ENCODE measurements at places on chromosomes 16 and 17.

DNA sequence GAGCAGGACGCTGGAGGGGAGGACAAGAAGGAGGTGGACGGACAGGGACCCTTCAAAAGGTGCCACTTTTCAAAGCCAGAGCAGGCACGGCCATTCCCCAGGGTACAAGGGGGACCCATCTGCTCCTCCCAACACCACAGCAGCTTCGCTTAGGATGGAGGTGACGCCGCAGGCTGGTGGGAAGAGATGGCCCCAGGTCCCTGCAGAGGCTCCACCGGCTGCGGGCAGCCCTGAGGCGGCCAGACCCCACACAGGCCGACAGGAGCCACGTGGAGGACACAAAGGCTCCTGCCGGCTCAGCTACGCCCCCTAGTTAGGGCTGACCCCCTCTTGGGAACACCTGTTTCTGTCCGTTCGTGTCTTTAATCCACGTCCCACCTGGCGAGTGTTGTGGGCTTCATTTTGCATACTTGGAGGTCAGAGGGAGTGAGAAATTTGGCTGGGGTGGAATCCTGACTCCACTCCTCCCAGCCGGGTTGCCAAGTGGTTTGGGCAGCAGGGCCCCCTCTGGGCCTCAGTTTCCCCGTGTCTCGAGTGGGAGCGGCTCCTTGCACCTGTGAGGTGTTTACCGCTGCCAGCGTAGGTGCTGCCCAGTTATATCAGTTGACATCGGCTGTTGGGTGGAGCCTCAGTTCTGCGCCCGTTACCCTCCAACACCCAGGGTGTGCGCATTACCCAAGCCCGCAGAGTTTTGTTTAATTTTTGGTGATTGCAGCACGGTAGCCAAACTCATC, 5.8 kb upstream of the FN3KRP start:
- DNase-seq: no peak

DNA sequence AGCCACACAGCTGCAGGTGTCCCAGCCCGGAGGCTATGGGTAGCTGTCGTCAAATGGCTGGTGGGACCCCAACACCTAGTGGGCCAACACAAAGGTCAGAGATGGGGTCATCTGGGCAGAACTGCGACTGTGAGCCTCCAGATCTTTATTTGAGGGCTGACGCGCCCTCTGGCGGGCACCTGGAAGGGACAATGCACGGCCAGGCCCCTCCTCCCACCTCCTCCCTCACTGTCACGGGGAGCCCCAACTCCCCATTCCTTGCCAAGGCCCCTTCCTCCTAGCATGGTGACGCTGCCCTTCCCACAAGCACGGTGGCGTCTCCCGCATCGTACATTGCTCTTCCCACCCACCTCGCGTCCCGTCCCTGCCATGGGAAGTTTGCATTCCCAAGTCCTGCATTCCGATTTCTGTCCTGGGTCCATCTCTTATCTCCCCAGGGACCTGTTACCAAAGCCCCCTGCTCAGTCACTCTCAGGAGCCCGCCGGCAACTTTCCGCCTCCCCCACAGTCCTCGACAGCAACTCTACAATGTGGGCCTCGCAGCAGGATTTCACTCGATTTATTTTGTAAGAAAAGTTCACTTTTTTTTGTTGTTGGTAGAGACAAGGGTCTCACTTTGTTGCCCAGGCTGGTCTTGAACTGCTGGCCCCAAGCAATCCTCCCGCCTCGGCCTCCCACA, 1.0 kb downstream of the TLE7 start:
- DNase-seq: no peak

- DNase-seq: no peak
Observed at GRCh38 chr17:31158746-31159377, 64.1 kb downstream of the NF1 start.

DNA sequence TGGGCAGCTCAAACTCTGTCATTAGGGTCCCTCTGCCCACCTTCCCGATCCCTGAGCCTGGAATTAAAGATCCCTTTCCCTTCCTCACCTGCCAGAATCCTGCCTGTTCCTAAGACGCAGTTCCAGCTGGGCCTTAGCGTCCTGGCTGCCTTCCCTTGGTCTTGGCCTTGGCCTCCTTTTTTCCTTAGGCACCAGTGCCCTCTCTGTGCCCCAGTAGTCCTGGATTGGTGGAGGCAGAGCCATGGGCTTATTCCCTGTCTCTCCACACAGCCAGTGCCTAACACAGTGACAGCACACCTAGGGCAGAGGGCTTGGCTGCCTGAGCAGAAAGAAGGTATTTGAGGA, 3.5 kb downstream of the TMEM132E start:
- no peak for DNase-seq

DNA sequence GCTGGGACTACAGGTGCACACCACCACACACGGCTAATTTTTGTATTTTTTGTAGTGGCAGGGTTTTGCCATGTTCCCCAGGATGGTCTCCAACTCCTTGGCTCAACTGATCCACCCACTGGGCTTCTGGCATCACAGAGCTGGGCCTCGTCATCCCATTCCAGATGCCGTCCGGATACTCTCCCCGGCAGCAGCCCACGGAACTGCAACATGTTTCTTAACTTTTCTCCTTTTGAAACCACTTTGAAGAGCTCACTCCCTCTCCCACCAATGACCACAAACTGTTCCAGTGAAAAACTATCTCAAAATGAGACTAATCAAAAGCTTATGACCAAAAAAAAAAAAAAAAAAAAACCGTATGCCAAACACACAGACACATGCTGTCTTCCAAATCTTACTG, 17.6 kb downstream of the PEMT start:
- DNase-seq: no peak

DNA sequence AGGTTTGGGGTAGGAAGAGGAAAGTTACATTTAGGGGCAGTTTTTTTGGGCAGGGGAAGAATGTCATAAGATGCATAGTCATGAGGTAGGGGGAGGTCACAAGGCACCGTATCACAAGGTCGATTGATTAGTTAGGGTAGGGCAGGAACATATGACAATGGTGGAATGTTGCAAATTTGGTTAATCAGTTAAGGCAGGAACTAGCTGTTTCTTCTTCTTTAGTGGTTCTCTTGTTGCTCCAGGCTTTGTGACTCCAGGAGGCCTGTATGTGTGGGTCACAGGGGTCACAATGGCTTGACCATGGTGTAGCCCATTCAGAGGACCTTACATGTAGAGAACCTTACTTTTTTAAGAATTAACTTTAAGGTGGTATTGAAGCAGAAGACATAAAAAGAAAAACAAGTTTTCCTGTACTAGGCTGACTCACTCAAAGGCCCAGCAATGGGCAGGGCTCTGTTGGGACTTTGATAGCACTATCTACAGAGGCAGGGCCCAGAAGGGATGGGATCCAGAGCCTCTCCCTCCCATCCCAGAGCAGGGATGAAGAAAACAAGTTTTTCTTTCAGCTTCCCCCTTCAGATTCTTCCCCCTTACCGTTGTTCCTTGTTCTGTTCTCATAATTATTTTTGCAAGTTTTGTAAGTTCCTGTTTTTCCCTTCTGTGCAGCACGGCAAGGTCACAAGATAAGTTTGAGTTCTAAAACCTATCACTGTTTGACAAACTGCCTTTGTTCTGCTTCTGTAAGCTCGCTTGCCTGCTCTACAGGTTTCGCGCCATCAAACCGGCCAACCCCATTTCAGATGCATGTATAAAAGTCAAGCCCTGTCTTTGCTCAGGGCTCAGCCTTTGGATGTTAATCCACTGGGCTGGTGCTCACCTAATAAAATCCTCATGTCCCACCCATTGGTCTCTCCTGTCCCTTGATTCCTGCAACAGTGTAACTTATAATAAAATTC, 45.8 kb upstream of the ATF7IP2 start:
- no peak for DNase-seq

DNA sequence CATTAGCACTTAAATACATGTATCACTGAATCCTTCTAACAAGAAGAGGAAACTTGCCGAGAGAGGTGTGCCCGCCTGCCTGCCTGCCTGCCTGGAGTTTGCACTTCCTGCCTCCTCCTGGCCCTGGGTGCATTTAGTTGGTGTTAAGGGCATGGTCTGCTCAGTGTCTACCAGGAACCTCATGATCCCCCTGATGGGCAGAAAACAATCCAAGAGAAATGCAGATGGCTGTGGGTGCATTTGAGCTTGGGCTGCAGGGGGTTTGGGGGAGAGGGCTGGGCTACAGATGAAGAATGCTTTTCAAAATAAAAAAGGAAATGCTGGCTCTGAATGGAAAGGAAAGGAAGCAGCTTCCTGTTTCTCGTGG, 10.1 kb downstream of the KSR1 start:
- no peak for DNase-seq

GRCh38 chr17:70492368-70492767, 323.0 kb downstream of the KCNJ2 start:
- DNase-seq: no peak

DNA sequence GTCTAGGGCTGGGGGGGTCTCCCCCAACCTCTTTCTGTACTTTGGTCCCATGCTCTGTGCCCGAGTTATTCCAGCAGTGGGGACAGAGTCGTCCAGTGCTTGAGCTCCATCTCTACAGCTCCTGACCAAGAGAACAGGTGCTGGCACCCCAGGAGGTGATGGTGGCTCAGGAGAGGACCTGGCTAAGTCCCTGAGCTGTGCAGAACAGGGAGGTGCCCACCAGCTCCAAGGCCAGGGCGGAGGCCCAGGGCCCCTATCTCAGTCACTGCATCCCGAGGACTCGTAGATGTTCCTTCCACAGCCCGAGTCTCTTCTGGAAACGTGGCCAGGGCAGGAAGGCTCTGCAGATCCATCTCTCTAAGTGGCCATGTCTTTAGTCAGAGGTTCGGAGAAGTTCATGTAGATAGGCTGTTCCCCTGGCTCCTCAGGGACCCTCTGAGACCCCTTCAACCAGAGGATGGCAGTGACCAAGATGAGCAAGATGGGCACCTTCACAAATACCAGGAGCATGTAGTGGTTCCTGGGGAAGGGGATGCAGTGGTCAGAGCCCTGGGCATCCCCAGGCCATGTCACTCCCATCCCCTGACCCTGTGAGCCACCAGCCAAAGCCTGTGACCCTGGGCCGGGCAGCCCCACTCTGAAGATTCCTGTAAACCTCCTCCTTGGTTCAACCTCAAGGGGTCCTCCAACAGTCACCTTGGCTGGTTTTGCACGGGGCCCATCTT, 8.7 kb downstream of the CD300LB start:
- DNase-seq: no peak

DNA sequence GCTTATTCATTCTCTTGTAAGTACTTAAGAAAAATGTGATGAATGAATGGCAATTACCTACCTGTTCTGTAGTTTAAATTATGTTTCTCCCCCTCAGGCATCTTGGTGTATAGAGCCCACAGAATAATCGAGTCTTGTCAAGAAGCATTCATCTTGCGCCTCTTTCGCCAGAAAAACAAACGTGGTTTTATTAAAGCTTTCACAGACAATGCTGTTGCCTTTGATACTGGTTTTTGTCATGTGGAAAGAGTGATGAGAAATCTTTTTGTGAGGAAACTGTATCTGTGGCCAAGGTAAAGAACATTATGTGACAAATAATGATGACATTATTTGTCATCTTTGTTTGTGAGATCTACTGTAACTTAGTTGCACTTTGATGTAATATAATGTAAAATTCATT, 6.5 kb downstream of the ERCC4 start:
- DNase-seq: no peak

GRCh38 chr17:13240851-13241250, 223.0 kb upstream of the ELAC2 start:
- DNase-seq: no peak

DNA sequence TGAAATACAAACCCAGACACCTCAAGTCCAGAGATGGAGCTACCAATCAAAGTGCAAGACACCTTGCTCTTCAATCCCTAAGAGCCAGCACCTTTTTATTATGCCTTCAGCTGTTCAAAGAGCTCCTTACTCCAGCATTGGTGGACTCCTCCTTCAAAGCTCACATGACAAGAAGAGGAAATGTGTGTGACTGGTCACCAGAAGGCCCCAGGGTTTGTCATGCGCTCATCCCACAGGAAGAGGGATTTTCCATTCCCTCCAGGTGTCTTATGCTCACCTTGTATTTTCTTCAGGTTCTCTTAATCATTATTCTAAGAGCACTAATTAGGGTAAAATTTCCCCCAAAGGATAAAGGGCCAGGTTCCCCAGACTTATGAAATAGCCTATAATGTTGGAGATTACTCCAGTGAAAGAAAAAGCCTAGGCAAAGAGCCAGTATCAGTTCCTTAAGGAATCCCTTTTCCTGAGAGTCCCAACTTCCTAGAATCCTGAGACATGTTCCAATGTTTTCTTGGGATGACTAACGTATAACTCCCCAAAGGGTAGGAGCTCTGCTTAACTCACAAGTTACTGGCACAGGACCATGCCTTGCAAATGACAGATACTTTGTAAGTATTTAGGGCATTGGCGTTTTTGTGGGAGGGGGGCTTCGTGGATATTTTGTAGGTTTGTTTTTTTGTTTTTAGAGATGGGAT, 56.9 kb upstream of the SOX9 start:
- DNase-seq: no peak

- no peak for DNase-seq
Observed at GRCh38 chr16:10252155-10252554, 69.9 kb upstream of the GRIN2A start.

Measured in C1 segment of cervical spinal cord (tissue), 14 donors.